ENCODE measurements at places on chromosomes 7 and 10. TPM values are rescaled to one million over a fixed set of nuclear protein-coding genes. Genes with fewer than 3 reads are reported as not detected.

TUBB8 gene
- total RNA-seq, result not detected

C10orf105 gene
- 0.27 TPM for total RNA-seq

TRRAP gene
- 45.5 TPM for total RNA-seq

DNA sequence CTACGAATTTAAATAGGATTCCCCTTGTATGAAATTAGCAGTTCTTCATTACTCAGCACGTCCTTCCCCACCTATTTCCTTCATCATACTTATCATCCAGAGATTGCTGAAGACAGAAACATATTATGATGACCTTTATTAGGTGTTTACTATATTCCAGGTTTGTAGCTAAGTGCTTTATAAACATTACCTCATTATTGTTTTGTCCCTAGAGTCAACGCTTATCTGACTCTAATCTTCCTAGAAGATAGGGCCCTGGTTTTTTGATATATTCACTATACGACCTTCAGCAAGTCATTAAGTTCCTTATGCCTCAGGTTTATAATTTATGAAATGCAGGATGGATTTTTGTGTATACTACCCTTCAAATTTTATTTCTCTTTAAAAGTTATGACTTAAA is 36.8 kb upstream of the NRP1 start:
- H3K4me3 ChIP-seq, result no peak overlapping the region
- DNase-seq, result no peak
- peaks cover 1% of the 10 kb centered on the region for H3K36me3 ChIP-seq
- peaks cover 29% of the 10 kb centered on the region for H3K27me3 ChIP-seq
- H3K27ac ChIP-seq, result no peak overlapping the region

GRCh38 chr10:126902157-126902556 is 3.1 kb upstream of the DOCK1 start:
- no peak overlapping the region for H3K27ac ChIP-seq
- H3K36me3 ChIP-seq, result peaks cover 1% of the 10 kb centered on the region
- no peak overlapping the region for H3K4me3 ChIP-seq
- H3K27me3 ChIP-seq, result peaks cover 24% of the 10 kb centered on the region
- DNase-seq, result peak; percentile 5

- peak; percentile 24 for DNase-seq
- H3K27me3 ChIP-seq, result no peaks in the 10 kb centered on the region
- H3K27ac ChIP-seq, result peak overlapping the region; percentile 46
- peaks cover 15% of the 10 kb centered on the region for H3K4me1 ChIP-seq
- peaks cover 2% of the 10 kb centered on the region for H3K36me3 ChIP-seq
- H3K4me3 ChIP-seq, result no peak overlapping the region
Measured at GRCh38 chr10:98391578-98391991, 23.4 kb downstream of the PYROXD2 start.

- peaks cover 42% of the 10 kb centered on the region for H3K36me3 ChIP-seq
- no peak for DNase-seq
- H3K4me1 ChIP-seq, result peaks cover 59% of the 10 kb centered on the region
- peak overlapping the region; percentile 2 for H3K27ac ChIP-seq
- peak overlapping the region; percentile 87 for H3K4me3 ChIP-seq
Measured at GRCh38 chr10:69321865-69322264, 43.6 kb downstream of the HK1 start.

- peak overlapping the region; percentile 22 for H3K27ac ChIP-seq
- peak overlapping the region; percentile 9 for H3K4me3 ChIP-seq
- DNase-seq, result no peak
- H3K4me1 ChIP-seq, result peaks cover 20% of the 10 kb centered on the region
- H3K36me3 ChIP-seq, result peaks cover 7% of the 10 kb centered on the region
- H3K27me3 ChIP-seq, result no peaks in the 10 kb centered on the region
Measured at GRCh38 chr10:125820701-125821100, 2.4 kb downstream of the UROS start.

DNA sequence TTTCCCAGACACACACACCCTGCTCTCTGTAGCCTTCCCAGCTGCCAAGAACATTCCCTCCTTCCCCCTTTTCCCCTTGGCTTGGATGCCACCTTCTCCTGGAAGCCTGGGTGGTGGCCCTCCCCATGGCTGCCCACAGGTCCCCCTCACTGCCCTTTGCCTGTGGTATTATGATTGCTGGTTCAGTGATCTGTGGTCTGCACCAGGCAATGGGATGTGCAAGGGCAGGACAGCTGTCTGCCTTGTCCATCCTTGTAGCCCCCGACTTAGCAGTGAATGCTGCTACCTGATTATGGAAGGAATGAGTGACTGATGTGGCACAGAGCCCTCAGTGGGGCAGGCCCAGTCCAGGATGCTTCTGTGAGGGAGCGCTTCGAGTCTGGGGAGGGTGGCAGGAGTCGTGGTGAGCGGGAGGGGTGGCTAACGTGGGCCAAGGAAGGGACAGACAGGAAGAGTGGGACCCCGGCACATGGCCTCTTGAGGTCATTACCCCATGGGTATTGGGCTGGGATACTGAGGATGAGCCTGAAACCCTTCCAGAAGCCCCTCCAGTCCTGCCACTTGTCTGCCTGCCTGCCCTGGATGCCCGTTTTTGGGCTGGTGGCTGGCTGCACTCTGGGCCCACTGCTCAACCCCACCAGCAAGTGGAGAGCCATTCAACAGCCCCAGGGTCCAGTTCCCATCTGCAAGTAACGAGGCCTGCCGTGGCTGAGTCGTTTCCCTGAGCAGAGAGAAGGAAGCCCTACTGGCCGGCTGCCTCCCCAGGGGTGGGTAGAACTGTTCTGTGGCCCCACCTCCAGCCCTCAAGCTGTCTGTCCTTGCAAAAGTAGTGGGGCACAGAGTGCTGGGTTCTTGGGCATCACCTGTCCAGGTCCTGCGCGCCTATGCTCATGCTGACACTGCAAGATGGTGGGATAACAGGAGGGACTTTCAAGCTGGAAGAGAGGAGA is 8.8 kb downstream of the CHST3 start:
- peaks cover 46% of the 10 kb centered on the region for H3K4me1 ChIP-seq
- peak overlapping the region; percentile 63 for H3K27ac ChIP-seq
- H3K27me3 ChIP-seq, result peaks cover 4% of the 10 kb centered on the region
- DNase-seq, result no peak

DNA sequence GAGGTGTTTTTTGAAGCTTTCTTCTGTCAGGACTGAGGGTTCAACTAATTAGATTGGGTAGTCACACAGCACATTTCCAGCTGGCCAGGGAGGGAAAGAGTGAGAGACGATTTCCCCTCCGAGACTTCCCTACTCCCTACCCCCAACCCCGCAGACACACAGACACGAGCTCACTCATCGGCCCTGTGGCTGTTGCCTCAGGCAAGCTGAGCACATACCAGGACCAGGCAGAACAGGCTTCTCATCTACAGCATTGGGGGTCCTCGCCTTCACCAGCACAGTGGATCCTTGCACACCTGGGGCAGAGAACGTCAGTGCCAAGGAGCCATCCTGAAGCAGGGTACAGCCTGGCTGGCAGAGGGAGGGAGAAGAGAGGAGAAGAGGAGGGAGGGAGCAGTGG is 144.1 kb downstream of the TMEM178B start:
- no peak overlapping the region for H3K4me3 ChIP-seq
- H3K27ac ChIP-seq, result no peak overlapping the region
- no peaks in the 10 kb centered on the region for H3K36me3 ChIP-seq
- peaks cover 5% of the 10 kb centered on the region for H3K27me3 ChIP-seq

DNA sequence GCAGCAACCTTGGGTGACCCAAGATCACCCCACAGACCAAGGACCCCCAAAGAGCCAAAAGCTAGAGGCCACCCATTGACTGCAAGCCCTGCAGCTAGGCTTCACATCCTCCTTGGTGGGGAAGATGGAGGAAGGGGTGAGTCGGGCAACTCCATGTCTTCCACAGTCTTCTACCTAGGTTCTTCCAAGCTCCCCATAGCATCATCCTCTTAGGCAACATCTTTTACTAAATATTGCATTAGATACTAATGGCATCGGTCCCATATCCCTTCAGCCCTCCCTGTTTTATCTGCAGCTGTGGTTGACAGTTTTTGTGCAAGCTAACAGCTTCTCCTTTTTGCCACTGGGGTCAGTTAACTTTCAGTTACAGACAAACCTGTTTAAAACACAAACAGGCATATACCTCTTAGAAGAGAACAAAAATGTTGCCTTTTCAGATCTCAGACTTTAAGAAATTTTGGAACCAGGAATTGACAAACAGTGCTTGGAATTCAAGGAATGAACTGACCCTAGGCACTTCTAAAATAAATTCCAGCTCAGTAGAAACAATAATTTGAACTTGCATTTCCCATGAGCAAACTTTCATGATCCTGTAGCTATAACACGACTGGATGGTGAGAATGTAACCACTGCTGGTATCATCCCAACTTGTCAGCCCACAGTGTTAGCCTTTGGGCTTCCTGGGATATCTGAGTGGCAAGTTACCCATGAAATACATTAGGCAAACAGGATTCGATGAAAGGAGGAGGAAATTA is 33.9 kb upstream of the MSMB start:
- H3K4me3 ChIP-seq, result no peak overlapping the region
- H3K27ac ChIP-seq, result no peak overlapping the region
- no peaks in the 10 kb centered on the region for H3K36me3 ChIP-seq
- H3K4me1 ChIP-seq, result peaks cover 13% of the 10 kb centered on the region

All from activated CD8-positive, alpha-beta T cell treated with anti-CD3 and anti-CD28 coated beads for 36 hours (primary cell).